HuH-7.5 (cell line): ENCODE measurements at places on chromosomes 5 and 9.

DNA sequence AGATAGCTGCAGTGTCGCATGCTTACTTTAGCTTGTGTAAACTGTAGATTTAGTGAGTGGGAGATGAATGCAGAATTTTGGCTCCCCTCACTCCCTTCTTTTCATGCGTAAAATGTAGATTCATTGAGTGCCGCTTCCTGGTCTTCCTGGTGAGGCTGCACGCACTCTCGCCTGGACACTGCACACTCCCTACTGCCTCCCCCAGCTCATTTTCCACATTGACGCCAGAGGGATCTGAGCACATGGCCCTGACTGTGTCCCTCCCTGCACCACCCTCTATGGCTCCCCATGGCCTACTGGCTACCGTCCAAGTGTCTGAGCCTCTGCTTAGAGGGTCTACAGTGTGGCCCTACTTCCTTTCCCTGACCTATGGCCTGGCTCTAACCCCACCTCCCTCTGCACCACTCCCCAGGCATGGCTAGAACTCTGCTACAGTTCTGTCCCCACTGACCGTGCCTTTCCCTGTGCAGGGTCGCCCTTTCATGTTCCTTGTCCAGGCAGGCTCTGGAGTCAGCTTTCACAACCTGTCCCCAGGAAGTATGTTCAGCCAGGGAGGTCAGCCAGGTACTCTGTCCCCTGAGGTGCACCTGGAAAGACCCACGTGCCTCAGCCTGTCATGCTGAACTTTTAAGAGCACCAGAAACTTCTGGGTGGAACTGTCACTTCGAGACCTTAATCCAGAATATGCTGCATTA, 160.6 kb downstream of the COL23A1 start:
- no peak for DNase-seq

DNA sequence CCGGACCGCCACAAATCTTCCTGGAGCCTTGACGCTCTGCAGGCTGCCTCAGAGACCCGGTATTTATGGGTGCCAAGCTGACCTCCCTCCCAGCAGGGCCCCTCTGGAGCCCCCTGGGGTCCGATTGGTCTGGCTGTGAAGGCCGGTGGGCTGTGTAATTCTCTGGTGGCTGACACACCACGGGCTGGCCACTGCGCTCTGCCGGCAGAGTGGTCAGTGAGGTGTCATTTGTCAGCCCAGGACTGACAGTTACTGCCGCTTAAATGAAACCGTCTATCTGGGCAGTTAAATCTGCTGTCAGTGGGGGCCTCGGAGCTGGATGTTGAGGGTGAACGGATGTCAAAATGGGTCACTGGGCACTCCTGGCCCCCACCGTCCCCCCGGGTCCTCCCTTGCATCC, 10.7 kb downstream of the NR5A1 start:
- no peak for DNase-seq

- no peak for DNase-seq
These were observed 786 bp upstream of the NTNG2 start for GRCh38 chr9:132160802-132161742.

- no peak for DNase-seq
These were observed 1975.3 kb upstream of the CDH6 start for GRCh38 chr5:29218138-29218537.

DNA sequence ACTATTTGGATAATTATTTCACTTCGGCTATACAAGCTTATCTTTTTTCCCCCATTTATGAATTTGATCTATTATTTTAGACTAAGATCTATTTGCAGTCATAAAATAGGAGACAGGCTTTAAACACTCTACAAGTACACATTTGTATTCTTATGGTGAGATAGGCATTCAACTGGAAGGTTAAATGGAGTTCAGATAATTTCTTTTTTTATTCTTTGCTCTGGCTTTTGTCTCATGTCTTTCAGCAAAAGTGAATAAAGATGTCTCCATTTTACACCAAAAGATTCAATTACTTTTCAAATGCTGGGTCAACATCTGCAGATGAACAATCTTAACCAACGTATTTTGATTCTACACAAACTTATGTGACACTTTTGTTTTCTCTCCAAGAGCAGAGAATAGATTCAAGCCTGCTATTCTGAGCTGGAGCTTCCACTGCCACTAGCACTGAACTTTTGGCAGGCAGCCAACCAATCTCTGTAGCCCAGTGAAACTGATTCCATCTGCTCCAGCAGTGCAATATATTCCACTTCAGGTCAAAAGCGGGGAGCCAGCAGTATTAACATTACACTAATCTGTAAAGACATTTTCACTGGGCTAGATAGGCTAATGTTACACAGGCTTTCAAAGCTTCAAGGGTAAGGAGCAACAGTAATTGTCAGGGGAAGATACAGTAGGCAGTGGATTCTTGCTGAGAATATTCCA, 452.0 kb upstream of the ZNF608 start:
- no peak for DNase-seq

DNA sequence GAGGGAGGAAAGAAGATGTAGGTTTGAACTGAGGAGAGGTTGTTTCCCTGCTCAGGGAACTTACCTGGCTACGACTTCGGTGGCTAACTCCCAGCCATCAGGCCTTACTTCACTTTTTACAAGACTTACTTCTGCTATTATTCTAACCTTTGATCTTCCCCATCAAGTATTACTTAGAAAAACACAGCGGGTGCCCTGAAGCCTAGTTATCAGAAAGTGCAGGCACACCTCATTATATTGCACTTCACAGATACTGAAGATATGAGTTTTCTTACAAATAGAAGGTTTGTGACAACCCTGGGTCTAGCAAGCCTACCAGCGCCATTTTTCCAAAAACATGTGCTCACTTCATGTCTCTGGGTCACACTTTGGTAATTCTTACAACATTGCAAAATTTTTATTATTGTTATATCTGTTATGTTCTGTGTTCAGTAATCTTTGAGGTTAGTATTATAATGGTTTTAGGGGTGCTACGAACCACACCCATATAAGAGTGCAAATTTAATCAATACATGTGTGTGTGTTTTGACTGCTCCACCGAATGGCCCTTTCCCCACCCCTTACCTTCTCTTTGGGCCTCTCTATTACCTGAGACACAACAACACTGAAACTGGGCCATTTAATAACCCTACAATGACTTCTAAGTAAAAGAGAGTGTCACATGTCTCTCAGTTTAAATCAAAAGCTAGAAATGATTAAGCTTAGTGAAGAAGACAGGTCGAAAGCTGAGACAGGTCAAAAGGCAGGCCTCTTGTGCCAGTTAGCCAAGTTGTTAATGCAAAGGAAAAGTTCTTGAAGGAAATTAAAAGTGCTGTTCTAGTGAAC, 2102.7 kb upstream of the WWC1 start:
- DNase-seq: no peak

GRCh38 chr9:107593224-107593870, 103.8 kb upstream of the KLF4 start:
- no peak for DNase-seq

GRCh38 chr5:116032094-116032517, at the start of gene ARL14EPL:
ARL14EPL (plus strand) TSS chr5:116032472; CDS start chr5:116051466, 18,994 bp downstream.
- DNase-seq: no peak

GRCh38 chr9:13569602-13570067, 290.1 kb upstream of the MPDZ start:
- no peak for DNase-seq

DNA sequence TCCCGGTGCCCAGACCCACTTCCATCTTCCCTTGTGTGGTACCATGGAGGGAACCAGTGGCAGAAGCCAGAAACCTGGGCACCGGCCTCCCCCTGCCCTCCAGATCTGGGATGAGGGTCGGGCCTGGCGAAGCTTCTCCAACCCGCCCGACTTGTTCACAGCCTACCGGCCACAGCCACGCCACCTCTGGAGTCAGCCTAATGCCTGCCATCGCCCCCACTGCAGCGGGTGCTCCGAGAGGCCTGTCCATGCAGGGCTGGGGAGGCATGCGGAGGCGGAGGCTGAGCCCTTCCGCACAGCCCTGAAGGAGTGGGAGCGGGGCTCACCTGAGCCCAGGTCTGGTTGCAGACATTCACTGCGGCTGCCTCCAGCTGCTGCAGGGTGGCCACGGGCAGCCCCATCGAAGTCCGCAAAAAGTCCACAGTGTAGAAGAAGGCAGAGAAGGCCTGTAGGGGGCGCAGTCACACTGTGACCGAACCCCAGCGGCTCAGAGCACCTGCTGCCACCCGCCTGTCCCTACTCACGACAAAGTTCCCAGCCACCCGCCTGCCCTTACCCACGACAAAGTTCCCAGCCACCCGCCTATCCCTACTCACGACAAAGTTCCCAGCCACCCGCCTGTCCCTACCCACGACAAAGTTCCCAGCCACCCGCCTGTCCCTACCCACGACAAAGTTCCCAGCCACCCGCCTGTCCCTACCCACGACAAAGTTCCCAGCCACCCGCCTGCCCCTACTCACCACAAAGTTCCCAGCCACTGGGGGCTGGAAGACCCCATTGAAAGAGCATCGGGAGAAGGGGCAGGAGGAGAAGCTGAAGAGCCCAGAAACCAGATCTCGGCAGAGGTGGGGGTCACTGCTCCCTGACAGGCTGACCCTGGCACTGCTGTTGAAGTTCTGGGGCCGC, 3.8 kb upstream of the NPDC1 start:
- peak; percentile 94 for DNase-seq

GRCh38 chr5:10562201-10563109, 1.4 kb upstream of the ANKRD33B start:
- no peak for DNase-seq

DNA sequence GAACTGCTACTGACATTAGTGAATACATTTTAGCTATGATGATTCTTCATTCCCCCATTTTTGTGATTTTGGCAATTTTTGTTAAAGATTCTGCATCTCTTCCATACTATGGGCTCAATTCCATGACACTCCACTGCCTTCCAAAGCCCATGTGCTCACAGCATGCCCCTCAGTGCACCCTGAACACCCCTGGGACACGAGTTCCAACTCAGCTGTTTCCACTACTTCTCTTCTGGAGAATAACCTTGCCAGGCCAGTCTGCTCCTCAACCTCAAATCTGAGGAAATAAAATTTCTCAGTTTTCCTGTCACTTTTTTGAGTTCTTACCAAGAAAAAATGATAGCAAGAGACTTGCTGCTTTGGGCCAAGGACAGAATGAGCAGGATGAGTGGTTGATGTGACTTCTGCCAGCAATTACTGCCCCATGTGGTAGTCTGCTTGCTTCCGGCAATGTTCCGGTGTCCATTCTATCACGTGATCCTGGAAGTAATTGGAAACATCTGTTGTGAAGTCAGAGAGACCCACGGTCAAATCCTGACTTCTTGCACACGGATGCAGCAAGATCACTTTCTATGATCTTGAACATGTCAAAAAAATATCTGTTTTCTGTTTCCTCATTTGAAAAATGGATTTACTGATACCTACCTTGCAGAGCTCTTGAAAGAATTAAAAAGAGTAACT, 58.3 kb downstream of the EGFLAM start:
- no peak for DNase-seq

DNA sequence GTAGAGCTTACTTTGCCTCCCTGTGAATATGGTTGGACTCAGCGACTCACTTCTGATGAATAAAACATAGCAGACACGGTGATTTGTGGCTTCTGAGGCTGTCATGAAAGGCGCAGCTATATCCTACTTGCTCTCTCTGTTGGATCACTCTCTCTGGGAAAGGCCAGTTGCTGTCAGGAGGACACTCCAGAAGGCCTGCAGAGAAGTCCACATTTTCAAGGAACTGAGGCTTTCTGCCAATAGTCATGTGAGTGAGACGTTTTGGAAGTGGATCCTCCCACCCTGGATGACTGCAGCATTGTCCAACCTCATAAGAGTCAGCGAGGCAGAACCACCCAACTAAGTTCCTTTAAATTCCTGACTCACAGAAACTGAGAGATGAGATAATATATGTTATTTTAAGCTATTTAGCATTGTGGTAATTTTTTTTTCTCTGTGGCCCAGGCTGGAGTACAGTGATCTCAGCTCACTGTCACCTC, 156.0 kb upstream of the MAST4 start:
- no peak for DNase-seq

- DNase-seq: peak; percentile 68
These were observed 8.7 kb downstream of the ASS1 start for GRCh38 chr9:130453487-130453886.
